ENCODE measurements at places on chromosomes 11 and 22. TPM values are rescaled to one million over a fixed set of nuclear protein-coding genes. Genes with fewer than 3 reads are reported as not detected.

Gene ZBTB44
- total RNA-seq, result 72.8 TPM

Gene ART5
- total RNA-seq, result not detected

GRCh38 chr11:23755076-23755475 lies 741.8 kb upstream of the LUZP2 start:
- DNase-seq, result no peak

Gene SLC2A11
- total RNA-seq, result 10.3 TPM

DNA sequence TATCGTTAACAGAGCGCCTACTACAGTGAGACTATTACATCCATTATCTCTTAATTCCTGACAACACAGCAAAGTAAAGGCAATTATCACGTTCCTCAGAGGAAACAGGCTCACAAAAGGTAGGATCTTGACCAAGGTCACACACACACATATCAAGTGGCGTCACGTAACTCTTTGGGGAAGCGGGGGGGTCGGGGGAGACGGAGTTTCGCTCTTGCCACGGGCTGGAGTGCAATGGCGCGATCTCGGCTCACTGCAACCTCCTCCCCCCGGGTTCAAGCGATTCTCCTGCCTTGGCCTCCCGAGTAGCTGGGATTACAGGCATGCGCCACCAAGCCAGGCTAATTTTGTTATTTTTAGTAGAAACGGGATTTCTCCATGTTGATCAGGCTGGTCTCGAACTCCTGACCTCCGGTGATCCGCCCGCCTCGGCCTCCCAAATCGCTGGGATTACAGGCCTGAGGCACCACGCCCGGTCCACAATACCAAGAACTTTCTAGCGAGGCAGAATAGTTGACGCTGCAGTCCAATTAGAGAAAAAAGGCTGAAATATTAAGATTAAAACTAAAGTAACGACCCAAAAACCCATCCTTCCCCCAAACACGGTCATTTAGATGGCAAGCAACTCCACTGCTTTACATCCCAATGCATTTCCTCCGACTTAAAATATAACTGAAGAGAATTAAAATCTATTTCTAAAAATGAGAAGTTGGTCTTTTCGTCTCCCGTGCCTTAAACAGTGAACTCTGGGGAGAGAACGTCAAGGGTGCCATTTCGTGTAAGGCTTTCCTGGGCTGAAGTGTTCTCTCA lies 1.2 kb downstream of the DDX17 start:
- DNase-seq, result peak; percentile 87

DNA sequence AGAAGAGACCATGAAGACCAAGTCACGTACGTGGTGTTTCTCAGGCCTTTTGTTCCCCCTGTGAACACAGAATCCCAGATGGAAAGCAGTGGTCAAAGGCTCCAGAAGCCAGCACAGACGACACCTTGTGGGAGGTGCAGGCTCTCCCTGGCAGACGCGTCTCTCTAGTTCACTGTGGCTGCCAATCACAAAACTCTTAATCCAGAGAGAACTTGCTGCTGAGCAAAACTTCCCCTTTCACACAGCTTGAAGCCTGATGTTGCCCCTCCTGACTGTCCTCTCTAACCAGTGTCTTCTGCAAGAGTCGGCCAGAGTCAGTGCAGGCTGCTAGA lies 67.1 kb downstream of the PIWIL3 start:
- DNase-seq, result no peak

- DNase-seq, result peak; percentile 20
Observed at GRCh38 chr11:75899806-75900205, 84.8 kb downstream of the UVRAG start.

DNA sequence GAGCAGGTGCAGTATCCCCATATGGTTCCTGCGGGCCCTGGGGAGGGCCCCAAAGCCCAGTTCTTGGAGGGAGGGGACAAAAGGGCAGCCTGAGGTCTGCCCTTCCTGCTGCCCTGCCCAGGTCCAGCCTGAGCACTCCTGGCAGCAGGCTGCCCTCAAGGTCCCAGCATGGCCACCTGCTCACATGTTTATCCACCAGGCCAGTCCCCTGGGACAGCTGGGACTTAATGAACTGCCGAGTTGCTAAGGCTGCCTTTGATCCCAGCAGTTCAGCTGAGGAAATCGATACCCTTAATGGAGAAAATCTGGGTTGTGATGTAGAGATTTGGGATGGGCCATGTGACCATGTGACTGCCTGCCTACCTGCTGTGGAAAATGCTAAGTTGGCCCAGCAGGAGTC lies 146.2 kb downstream of the TRIM29 start:
- DNase-seq, result no peak

Gene RAG1
- not detected for total RNA-seq

DNA sequence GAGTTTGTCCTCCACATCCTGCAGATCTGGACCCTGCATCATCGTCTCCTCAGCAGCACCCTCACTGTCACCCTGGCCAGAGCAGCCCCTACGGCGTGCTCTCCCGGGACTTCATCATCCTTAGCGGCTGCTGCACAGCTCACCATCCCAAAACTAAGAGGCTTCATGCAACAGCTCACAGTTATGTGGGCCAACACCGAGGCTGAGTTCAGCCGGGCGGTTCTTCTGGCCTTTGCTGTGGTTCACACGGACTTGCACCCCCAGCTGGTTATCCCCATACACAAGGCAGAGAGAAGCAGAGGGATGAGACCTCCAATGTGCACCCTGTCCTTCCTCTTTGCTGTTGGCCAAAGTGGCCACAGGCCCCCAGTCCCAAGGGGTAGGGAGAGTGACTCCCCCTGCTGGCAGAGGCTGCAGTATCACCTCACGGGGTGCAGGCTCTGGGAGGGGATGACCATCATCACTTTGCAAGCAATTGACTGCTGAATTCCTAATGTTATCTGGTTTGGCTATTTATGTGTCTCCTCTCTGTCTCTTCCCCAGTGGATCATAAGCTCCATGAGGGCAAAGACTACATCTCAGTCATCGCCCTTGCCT lies 276.8 kb downstream of the BRD1 start:
- no peak for DNase-seq

- DNase-seq, result peak; percentile 96
Observed at GRCh38 chr22:36856121-36856791, 4.5 kb upstream of the NCF4 start.

Gene VSIG2
- total RNA-seq, result 419 TPM

DNA sequence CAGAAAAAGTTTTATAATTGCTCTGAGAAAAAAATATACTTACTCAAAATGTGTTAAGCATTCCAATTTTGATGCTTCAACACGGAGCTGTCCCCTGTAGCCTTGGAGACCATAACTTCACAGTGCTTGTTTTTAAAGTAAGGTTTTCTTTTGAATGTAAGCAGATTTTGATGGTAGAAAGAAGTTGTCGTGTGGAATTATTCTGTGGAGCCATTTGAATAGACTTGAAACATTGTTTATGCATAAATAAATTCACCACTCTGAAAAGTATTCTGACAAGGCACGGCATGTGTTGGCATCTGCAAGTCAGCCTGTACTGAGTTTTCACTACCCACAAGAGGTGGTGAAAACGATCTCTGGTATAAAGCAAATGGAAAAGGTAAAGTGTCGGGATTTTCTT lies 115.5 kb downstream of the UVRAG start:
- DNase-seq, result no peak

Gene MMP8
- not detected for total RNA-seq

DNA sequence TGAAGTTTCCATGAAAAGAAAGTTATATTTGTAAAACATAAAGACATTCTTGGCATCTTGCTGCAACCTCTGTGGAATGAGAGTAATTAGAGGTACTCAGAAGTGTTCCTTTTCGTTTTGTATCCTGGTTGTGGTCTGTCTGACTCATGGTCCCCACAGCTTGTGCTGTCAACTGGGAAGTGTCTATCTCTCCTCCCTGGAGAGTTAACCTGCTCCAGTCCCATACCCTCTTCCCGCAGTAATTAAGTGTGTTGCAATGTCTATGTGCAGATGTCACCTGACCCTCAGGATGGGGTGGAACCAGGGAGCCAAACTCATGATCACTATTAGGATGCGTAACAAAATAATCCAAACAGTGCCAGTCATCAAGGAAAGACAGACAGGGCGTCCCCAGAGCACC lies 23.0 kb upstream of the ZDHHC13 start:
- DNase-seq, result no peak

DNA sequence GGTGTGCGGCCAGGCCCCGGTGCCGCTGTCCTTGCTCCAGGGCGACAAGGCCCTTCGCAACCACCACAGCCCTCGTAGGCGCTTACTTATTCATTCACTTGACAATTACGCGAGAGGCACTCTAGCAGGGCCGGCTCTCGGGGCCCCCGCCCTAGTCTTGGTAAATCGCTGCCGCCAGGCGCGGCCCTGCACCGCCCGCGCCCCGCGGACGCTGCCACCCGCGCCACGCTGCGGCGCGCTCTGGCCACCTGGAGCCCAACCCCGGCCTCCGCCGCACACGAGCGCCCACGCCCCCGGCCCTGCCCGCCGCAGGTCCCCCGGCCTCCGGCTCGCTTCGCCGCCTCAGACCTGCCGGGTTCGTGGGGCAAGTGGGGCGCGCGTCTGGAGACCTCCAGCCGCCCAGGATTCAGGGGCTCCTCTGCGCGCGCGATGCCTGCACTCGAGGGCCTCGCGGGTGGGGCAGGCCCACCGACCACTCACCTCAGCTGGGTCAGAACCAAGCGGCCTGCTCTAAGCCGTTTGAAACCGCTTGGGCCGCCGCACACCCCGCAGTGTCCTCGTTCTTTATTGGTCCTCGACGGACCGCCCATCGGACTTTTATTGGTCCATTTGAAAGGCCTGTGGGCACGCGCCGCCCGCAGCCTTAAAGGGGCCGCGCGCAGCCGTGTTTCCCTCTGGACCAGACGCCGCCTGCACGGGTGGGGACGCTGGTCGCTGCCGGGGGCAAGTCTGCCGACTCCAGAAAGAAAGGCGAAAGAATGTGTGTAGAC lies at the start of gene CKAP5:
CKAP5 (minus strand) TSS at position 541 of the 770 bp plus-strand sequence. CDS start 25,049 bp downstream, outside the sequence.
- DNase-seq, result peak; percentile 97

Gene APOL2
- total RNA-seq, result 101 TPM

DNA sequence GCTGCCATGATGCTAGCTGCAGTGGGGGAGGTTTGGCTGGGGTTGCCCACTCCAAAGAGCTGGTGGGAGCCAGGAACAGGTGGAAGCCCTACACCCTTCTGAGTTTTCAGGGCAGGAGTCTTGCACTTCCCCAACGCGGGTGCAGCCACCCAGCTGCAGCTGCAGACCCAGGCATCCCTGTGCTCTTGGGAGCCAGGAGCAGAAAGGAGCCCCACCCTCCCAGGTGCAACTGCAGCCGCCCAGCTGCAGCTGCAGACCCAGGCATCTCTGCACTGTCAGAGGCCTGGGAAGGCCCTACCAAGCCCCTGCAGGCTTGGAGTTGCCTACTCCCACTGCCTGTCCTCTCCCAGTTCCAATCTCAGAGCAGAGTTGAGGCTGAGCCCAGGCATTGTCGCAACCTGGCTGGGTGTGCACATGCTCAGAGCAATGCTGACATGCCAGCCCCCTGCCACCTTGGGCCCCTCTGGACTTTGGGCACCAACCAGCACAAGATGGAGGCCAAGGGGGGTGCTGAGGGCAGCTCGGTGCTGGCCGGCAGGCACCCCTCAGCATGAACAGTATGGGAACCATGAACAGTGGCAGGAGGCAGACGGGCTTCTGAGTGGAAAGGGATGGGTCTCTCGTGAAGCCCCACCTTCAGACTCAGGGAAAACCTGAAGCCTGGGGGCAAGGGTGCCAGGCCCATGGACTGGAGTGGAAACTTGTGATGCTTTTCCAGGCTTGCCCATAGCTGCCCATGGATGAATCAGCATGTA lies 195.4 kb downstream of the DCDC1 start:
- no peak for DNase-seq

DNA sequence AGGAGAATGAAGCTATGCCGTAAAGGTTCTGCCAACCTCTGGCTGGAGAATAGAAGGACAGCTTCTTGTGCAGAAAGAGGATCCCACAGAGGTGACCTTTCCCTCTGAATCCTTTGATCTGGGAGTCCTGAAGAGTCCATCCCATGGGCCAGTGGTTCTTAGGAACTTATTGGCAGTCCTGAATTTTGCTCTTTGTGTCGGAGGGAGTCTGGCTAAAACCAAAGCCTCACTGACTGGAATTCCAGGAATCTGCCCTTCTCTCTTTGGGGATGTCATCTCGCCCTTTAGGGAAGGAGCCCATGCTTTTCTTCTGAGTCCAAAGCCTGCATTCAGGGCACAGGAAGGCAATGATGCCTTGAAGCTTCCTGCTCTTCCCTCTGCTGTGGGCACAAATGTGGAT lies 45.5 kb downstream of the PKNOX2 start:
- DNase-seq, result no peak

DNA sequence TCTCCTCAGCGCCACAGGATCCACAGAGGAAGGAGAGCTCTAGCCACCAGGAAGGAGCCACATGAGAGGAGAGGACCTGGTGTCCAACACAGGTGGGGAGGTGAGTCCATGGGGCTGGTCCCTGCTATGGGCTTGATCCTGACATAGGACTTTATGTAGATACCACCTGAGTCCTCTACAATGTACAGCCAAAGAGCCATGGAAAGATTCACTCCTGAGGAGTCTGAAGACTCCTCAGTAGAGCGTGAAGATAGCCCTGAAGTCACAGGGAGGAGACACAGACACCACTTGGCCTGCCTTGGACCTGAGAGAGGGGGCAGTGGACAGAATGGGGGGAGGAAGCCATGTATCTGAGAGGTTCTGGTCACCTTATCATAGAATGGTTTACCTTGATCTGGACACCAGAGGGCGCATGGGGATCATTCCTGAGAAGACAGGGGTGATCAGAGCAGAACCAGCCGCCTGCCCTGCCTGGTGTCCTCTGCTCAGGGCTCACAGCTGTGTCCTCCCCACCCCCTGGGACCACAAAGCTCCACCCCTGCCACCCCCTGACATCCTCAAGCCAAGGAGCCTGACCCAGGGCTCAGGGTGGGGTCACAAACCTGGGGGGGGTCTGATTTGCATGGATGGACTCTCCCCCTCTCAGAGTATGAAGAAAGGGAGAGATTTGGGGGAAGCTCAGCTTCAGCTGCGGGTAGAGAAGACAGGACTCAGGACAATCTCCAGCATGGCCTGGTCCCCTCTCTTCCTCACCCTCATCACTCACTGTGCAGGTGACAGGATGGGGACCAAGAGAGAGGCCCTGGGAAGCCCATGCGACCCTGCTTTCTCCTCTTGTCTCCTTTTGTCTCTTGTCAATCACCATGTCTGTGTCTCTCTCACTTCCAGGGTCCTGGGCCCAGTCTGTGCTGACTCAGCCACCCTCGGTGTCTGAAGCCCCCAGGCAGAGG lies 77.0 kb downstream of the ZNF280B start:
- DNase-seq, result peak; percentile 80

DNA sequence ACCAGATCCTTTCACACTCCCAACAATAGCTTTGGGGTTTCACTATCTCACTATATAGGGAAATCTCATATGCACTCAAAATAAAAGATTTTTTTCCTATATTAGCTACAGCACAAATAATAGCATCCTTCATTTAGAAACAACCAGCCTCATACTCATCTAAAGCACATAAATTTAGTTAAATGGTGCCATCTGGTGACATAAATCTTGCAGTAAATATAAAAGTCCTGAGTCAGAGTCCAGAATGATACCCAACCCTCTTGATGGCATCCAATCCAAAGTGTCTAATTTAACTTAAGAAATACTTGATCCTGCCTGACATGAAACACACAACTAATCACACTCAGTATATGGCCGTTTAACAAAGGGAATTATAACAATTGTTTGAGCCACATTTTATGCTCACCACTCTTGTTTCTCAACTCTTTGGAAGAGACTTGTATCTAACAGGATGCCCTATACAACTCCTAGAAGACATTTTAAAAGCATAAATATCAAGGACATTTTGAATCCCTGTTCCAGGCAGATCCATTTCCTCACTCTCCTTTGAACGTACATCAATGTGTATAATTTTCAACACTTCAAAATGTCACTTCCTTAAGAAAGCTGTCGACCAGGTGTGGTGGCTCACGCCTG lies 36.2 kb downstream of the DLG2 start:
- DNase-seq, result no peak

Gene SLC22A12
- total RNA-seq, result not detected

- peak; percentile 68 for DNase-seq
Observed at GRCh38 chr11:1832211-1832919, 2.4 kb upstream of the SYT8 start.

- DNase-seq, result no peak
Observed at GRCh38 chr11:69230856-69231425, 63.0 kb upstream of the MYEOV start.

Gene PDE3B
- total RNA-seq, result 14.6 TPM

All from stomach (tissue), 19 donors.